ENCODE measurements at places on chromosomes 11 and 22. TPM values are rescaled to one million over a fixed set of nuclear protein-coding genes. Genes with fewer than 3 reads are reported as not detected.

Gene DEFB131B
- total RNA-seq = not detected

Gene SMIM35
- total RNA-seq = 0.09 TPM

Gene CYB5R2
- 2.7 TPM for total RNA-seq

Gene FOSL1
- 6.1 TPM for total RNA-seq

Gene MMP12
- total RNA-seq = not detected
